Left colon (tissue), 2 donors: ENCODE measurements at places on chromosomes 6 and 20. TPM values are rescaled to one million over a fixed set of nuclear protein-coding genes. Genes with fewer than 3 reads are reported as not detected.

The LTB gene
- 3.0 TPM for total RNA-seq

The MOXD1 gene
- 0.79 TPM for total RNA-seq

The PGC gene
- not detected for total RNA-seq

The ZSCAN23 gene
- total RNA-seq, result 2.2 TPM

The SYNDIG1 gene
- total RNA-seq, result 0.12 TPM

The MYLK2 gene
- total RNA-seq, result not detected

The LY6G6F gene
- total RNA-seq, result not detected

The LRRC73 gene
- 0.61 TPM for total RNA-seq

The C20orf204 gene
- 1.7 TPM for total RNA-seq

The OR2H2 gene
- total RNA-seq, result not detected

The CDKN1A gene
- total RNA-seq, result 264 TPM

The LPA gene
- not detected for total RNA-seq

The ID1 gene
- 363 TPM for total RNA-seq

The SLC24A3 gene
- 3.2 TPM for total RNA-seq

The THBS2 gene
- total RNA-seq, result 13.6 TPM

The KCNK16 gene
- total RNA-seq, result not detected

The PXDC1 gene
- 9.6 TPM for total RNA-seq

The CCN6 gene
- not detected for total RNA-seq

The ESR1 gene
- 0.70 TPM for total RNA-seq

The CPXM1 gene
- 0.24 TPM for total RNA-seq

The PDYN gene
- not detected for total RNA-seq

The NAA20 gene
- total RNA-seq, result 39.6 TPM

The THEMIS gene
- total RNA-seq, result 1.1 TPM

The AFDN gene
- total RNA-seq, result 194 TPM

The SLC17A2 gene
- total RNA-seq, result not detected

The SYNGAP1 gene
- 9.1 TPM for total RNA-seq

The RIMS4 gene
- total RNA-seq, result 1.2 TPM

The VEGFA gene
- total RNA-seq, result 107 TPM

The CFAP206 gene
- total RNA-seq, result not detected

The STMND1 gene
- total RNA-seq, result 1.4 TPM

The SRSF3 gene
- 178 TPM for total RNA-seq

The ZKSCAN8 gene
- 13.4 TPM for total RNA-seq

The MLIP gene
- 2.7 TPM for total RNA-seq

The PEX3 gene
- total RNA-seq, result 10.4 TPM

The MLN gene
- total RNA-seq, result not detected

The RHAG gene
- total RNA-seq, result not detected

The LATS1 gene
- 22.7 TPM for total RNA-seq

The SPEF1 gene
- 0.14 TPM for total RNA-seq

The TREML1 gene
- total RNA-seq, result not detected

The MCUR1 gene
- total RNA-seq, result 41.3 TPM

The KCNB1 gene
- 0.24 TPM for total RNA-seq

The RRAGD gene
- total RNA-seq, result 5.9 TPM

The BPI gene
- total RNA-seq, result not detected

The OR2H1 gene
- not detected for total RNA-seq

The PLEKHG1 gene
- 30.9 TPM for total RNA-seq

The UNC5CL gene
- total RNA-seq, result 6.6 TPM
